ENCODE measurements at places on chromosomes 12 and 14.

DNA sequence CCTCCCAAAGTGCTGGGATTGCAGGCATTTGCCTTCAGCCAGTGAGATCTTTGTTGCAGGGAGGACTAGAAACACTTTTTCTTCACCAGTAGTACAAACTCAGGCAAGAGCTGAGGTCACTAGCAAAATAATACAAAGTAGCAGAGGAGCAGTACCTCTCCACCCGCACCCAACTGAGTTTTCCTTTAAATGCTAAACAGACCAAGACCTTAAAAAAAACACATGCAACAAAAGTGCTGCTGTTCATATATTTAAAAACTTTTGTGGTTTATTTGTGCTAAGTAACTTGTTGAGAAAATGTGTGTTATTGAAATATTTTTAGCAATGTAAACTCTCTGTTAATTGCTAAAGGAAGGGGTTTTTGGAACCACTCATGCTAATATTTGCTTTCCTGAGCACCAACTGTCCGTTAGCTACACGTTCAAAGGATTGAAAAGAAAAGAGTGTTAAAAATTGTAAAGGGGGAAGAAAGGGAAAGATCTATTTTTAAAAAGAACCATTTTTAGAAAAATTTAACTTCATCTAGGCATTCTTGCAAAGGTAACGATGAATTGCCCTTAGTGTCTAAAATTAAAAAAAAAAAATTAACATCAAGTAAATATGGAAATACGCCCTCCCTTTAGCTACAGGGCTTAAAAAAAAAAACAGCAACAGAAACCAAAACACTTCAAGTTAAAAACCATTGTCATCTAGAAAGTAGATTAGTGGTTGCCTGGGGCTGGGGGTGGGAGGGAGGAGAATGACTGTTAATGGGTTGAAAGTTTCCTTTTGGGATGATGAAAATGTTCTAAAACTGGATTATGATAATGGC lies 114.0 kb upstream of the KRAS start:
- DNase-seq: no peak

- no peak for DNase-seq
These were observed 94.3 kb downstream of the PPP2R5E start for GRCh38 chr14:63448841-63449240.

DNA sequence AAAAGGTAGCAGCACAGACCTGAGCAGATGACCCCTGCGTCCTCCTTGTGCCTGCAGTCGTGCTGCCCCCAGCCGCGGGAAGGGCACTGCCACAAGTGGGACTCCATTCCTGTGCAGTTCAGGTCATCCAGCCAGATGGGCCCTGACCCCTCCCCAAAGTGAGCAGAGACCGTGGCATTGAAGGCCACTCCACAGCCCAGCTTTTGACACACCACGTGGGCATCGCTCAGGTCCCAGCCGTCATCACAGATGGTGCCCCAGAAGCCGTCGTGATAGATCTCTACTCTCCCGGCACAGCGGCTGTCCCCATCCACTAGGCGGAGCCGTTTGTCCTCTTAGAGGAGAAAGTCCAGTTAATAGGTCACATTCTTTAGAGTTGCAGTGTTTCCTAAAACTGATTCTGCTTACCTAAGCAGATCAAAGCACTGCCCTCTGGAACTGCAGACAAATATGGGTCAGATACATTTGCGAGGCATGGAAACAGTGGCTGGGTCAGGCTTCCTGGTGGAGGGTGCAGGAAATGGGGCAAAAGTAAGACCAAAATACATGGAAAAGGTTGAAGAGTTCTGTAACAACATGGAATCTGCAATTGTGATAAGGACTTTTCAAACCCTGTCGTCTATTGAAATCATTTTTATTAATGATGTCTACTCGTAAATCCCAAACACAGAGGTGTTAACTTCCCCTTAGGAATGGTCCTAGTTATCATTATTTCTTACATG lies 69.4 kb downstream of the CD163L1 start:
- peak; percentile 19 for DNase-seq

DNA sequence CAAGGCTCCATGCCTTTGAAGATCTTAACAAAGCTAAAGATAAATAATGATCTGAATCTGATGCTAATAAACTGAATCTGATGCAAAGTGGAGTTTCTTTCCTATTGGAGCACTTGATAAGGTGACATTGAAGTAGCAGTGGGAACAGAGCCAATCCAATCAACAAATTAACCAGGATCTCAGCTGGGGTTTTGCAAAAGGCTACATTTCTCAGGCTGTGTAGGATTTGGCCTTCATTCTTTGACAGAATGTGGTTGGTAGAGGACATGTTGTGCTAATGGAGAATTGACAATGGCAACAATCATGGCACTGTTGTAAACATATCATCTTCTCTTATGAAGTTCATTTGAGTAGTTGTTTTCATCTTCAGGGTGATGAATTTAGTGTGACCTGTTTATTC lies 164.9 kb downstream of the CCDC91 start:
- no peak for DNase-seq

DNA sequence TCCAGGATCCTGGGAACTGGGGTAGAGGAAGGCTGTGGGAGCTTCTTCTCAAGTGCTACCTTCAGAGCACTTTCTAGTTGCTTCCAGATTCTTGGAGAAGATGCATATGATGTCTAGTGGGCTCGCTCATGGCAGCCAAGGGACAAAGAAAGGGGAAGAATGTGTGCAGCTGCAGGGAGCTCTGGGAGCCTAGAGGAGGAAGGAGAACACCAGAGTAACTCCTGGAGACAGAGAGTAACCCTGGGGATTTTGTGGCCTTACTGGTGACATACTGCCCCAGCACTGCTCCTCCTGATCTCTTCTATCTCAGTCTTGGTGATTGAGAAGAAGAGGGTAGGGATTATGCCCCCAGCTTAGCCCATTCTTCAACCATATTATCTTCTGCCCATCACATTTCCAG lies 10.3 kb upstream of the SP7 start:
- DNase-seq: no peak

- DNase-seq: no peak
These were observed 114.7 kb upstream of the CRY1 start for GRCh38 chr12:107207931-107208525.

- DNase-seq: peak; percentile 63
These were observed 47.3 kb downstream of the WDR20 start for GRCh38 chr14:102187044-102187443.

DNA sequence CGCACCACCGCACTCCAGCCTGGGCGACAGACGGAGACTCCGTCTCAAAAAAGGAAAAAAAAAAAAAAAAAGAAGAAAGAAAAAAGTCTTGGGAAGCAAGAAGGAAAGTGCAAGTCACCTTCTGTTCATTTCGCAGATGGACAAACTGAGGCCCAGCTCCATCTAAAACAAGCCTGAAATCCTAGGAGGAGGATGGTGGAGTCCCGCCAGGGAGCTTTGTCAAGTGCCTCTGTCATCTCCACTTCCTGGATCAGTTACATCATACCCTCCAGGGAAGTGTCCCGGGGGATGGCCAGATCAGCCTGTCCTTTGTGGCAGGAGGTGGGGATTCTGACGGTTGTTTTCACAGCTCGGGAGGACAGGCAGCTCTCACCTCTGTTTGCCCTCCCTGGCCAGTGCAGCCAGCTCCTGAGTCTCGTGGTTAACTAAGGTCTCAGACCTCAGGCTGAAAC lies 8.7 kb upstream of the SDSL start:
- no peak for DNase-seq

DNA sequence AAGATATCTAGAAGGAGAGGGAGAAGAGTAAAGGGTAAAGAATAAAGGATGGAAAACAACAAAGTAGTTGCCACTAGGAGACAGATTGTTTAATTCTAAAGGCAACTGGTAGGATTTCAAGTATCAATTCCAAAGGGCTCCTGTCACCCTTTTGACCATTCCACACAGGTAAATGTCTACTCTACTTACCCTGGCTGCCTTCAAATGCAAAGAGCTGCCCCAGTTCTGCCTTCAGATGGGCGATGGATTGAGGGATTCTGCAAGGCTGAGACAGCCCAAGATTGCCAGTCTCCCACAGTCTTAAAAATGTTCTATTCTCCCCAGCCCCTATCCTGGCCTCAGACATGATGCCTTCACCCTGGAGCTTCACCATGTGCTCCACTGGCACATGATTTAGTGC lies 11.4 kb downstream of the KRT76 start:
- no peak for DNase-seq

DNA sequence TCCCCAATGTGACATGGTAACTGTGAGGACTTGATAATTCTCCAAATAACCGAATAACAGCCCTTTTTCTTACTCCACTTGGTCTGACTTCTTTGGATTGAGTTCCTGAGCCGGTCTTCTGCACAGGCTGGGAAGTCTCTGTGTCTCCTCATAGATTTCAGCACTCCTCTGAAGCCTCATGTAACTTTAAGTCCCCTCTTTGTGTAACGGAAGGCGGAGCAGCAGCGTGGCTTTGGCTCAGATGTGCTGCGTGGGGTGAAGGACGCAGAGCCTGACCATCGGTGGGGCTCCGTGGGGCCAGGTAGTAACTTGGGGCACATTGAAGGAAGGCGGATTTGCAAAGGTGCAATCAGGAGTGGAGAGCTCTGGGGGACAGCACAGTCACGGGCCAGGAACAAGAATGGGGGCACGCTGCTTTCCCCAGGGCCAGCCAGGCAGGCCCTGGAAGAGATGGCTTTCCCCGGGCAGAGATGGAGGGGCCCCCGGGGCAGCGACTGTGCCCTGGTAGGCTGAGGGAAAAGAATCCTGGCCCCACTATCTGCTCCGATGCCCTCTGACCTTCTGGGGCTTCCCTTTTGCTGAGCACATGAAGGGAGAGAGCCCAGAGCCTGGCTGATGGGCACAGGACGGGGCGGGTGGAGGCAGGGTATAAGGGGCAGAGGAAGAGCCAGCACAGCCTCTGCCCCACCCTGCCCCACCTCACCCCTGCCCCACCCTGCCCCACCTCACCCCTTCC lies 56.9 kb downstream of the ADGRD1 start:
- no peak for DNase-seq

GRCh38 chr12:105060715-105061378 lies 23.4 kb downstream of the ALDH1L2 start:
- DNase-seq: no peak

- DNase-seq: peak; percentile 76
These were observed at the start of gene VPS37B for GRCh38 chr12:122895704-122896636. TSS of gene VPS37B (minus strand) at chr12:122896124. CDS start at chr12:122896062, 62 bp downstream.

- DNase-seq: no peak
These were observed 44.4 kb upstream of the PLXNC1 start for GRCh38 chr12:94103986-94104385.

DNA sequence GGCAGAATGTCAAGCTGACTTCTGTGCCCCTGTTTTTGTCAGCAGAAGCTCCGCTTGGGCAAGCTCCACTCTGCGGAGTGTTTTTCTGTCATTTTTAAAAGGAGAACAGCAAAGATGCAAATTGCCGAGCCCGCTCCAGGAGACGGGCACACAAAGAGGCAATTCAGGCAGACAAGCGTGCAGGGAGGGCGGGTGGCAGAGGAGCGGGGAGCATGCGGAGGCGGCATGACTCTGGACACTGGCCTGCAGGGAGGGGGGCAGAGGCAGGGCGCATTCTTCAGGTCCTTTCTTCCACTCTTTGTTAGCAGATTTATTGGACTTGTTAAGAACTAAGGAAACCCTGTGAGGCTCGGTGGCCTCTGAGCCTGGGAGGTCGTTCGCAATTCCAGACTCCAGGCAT lies 187.3 kb upstream of the RMST start:
- DNase-seq: no peak

DNA sequence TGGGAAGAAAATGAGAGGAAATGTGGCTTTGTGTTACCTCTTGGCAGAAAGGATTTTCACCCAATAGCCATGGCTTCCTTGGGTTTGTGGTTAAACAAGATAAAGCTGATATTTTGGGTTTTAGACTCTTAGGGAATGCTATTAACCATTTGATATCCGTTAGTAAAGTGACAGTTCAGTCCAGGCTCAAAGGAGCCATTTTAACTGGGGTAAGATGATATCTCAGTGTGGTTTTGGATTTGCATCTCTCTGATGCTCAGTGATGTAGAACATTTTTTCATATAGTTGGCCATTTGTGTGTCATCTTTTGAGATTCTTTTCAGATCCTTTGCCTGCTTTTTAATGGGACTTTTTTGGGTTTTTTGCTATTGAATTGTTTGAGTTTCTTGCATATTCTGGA lies 30.1 kb downstream of the IFT43 start:
- no peak for DNase-seq

GRCh38 chr12:104493496-104493895 lies 36.7 kb downstream of the CHST11 start:
- no peak for DNase-seq

GRCh38 chr12:25311506-25311905 lies 60.8 kb upstream of the KRAS start:
- no peak for DNase-seq

- no peak for DNase-seq
These were observed 127.7 kb upstream of the PLEKHG7 start for GRCh38 chr12:92574911-92575570.

DNA sequence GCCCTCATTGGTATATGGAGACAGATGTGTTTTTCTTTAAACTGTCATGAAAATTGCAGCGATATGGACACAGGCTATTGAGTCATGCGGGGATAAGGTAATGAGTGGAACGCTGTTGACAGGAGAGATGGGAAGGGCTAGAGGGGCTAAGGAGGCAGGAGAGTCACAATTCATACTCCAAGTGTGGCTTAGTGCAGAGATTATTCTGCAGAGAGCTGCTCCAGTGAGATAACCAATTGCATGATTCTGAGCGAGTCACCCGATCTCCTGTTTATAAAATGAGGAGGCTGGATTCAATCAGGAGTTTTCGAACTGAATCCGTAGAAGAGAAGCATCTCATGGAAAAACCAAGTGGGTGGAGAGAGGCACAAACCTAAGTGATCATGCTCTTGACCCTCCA lies 106.4 kb upstream of the PLEKHG7 start:
- DNase-seq: no peak

GRCh38 chr14:24234095-24235005 lies 1.6 kb downstream of the GMPR2 start:
- DNase-seq: no peak

GRCh38 chr14:96205059-96205977 lies 679 bp downstream of the BDKRB2 start:
- peak; percentile 36 for DNase-seq

GRCh38 chr12:81797100-81797499 lies 38.0 kb upstream of the PPFIA2 start:
- no peak for DNase-seq

GRCh38 chr14:89787525-89787924 lies 167.0 kb downstream of the EFCAB11 start:
- no peak for DNase-seq

GRCh38 chr12:23795494-23795893 lies 154.0 kb downstream of the SOX5 start:
- no peak for DNase-seq

GRCh38 chr14:23544511-23545447 lies 6.8 kb downstream of the ZFHX2 start:
- no peak for DNase-seq

- DNase-seq: no peak
These were observed 88.0 kb upstream of the TMEM260 start for GRCh38 chr14:56491299-56492285.

DNA sequence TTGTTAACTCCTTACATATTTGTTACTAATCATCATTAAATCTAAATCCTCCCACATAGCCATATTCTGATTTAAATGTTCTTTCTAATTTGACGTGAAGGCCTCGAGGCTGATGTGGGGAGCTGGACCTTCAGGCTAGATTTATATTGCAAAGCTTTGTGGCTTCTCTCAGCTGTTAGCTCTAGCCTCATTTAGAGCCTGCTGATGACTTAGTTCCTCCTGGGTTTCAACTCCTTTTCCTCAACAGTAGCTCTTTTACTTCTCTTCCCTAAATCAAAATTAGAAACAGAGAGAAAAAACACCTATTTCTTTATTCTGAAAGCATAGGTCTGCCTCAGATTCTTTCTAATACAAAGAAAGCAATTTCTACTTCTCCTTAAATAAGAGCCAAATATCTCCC lies 477.5 kb upstream of the CCDC196 start:
- no peak for DNase-seq
